ENCODE measurements at places on chromosomes 11 and 22.
A peak's percentile ranks its signal among the peaks of the same experiment; 100 is the strongest.

DNA sequence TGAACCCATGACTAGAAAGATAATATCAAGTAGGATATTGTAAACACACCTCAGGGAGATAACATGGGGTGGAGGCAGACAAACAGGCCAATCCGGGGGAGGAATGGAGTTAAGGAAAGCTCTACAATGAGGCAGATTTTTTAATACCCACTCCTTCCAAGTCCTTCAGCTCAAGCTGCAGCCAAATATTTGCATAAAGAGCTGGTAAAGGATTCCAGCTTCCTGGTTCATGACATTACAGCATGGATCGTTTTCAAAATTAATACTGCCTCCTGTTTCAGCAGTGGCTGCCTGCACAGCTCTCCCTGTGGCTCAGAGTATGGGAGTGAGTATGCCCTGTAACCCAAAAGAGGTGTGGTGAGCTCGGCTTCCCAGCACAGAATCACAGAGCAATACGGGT is 5.1 kb downstream of the POU2AF3 start:
- DNase-seq: peak; percentile 23

- DNase-seq: peak; percentile 78
These were observed 680.9 kb upstream of the ANO5 start for GRCh38 chr11:21511835-21512440.

- no peak for DNase-seq
These were observed 22.2 kb upstream of the RFPL3 start for GRCh38 chr22:32335471-32335870.

DNA sequence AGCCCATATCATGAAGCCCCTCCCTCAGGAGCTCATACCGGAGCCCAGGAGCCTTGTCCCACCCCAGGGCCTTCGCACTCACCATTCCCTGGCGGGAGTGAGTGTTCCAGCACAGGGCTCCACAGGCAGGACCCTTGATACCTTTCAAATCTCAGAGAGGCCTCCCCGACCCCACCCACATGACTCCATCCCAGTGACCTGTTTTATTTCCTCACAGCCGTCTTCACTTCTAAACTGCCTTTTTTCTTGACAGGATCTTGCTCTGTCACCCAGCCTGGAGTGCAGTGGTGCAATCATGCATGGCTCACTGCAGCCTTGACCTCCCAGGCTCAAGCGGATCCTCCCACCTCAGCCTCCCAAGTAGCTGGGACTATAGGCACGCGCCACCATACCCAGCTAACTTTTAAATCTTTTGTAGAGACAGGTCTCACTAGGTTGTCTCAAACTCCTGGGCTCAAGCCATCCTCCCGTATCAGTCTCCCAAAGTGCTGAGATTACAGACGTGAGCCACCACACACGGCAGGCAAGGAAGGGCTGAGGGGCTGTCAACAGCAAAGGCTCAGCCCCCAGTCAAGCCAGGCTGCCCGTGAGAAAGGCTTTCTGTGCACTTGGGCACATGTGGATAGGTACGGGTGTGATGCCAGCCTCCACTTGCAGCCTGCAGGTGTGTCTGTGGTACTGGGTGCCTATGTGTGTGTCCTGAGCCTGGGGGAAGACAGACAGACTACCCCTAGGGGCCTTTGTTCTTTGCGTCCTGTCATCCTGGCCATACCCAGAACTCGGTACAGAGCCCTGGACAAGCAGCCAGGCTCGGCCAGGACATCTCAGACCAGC is 9.3 kb downstream of the RPL3 start:
- peak; percentile 80 for DNase-seq

DNA sequence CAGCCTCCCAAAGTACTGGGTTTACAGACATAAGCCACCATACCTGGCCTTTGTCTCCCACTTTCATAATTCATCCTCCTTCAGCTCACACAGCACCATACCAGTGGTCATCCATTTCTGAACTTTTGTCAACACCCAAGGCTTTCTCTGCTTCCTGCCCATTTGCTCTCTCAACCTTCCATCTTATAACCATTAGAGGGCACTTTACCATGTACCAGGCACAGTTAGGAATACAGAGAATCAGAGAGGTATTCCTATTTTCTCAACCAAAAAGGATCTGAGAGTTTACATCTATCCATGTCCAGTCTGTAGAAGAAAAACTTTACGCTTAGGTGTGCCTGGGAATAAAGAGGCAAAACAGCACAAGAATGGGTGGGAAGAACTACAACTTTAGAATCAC is 397.6 kb downstream of the BUD13 start:
- no peak for DNase-seq

GRCh38 chr22:20503816-20504215 is 3.6 kb upstream of the MED15 start:
- DNase-seq: no peak

DNA sequence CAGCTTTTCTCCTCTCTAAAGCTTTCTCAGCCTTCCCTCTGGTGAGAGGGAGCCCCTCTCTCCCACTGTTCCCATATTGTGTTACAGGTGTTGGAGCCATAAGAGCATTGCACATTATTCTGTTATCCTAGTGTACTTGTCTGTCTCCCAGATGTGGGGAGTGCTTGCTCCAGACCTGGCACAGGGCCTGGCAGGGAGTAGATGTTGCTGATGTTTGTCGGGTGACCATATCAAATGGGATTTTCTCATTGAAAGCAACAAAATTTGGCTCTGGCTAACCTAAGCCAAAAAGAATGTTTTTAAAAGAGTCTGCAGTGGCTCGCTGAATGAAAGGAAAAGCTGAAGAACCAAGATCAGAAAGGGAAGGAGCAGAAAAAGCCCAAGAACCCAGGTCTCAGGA is 41.1 kb downstream of the CYB5R2 start:
- no peak for DNase-seq

GRCh38 chr11:114180301-114181055 is 115.7 kb upstream of the NNMT start:
- peak; percentile 31 for DNase-seq

- no peak for DNase-seq
These were observed 49.0 kb downstream of the SC5D start for GRCh38 chr11:121341609-121342008.

DNA sequence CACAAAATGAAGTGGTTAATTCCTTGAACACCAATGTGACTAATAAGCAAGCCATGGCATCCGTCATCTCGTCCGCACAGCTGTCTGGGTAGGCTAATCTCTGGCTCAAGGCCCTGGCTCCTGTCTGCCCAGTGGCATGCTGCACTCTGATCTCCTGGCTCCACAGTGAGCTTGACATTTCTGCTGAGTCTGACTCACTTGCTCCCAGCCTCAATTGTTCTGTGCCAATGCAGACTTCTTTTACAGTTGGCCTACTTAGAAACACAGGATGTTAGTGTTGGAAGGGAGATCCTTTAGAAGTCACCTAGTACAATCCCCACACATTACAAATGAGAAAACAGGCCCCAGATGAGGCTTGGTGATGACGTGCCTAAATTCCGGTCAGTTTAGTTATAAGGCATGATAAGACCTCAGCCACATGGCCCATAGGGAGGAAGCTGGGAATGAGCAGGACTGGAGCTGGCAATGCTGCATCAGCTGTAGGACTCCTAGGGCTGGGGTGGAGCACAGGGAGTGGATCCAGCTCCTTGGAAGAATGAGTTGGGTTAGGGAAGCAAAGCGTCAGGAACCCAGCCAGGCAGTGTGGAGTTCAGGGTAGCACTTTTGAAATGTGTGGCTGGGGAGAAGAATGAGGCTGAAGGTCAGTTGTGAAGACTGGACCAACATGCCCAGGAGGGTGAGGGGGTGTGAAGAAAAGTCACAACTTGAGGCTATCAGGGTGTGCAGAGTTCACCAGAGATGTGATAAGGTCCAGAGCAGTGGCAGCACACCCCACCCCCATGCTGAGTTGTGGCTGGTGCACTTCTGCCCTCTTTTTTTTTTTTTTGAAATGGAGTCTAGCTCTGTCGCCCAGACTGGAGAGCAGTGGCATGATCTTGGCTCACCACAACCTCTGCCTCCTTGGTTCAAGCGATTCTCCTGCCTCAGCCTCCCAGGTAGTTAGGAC is 70.2 kb upstream of the EED start:
- DNase-seq: peak; percentile 99

- peak; percentile 44 for DNase-seq
These were observed at the start of gene BIK for GRCh38 chr22:43110444-43110926. BIK (plus strand) TSS chr22:43110750; CDS start chr22:43124023, 13,273 bp downstream.

DNA sequence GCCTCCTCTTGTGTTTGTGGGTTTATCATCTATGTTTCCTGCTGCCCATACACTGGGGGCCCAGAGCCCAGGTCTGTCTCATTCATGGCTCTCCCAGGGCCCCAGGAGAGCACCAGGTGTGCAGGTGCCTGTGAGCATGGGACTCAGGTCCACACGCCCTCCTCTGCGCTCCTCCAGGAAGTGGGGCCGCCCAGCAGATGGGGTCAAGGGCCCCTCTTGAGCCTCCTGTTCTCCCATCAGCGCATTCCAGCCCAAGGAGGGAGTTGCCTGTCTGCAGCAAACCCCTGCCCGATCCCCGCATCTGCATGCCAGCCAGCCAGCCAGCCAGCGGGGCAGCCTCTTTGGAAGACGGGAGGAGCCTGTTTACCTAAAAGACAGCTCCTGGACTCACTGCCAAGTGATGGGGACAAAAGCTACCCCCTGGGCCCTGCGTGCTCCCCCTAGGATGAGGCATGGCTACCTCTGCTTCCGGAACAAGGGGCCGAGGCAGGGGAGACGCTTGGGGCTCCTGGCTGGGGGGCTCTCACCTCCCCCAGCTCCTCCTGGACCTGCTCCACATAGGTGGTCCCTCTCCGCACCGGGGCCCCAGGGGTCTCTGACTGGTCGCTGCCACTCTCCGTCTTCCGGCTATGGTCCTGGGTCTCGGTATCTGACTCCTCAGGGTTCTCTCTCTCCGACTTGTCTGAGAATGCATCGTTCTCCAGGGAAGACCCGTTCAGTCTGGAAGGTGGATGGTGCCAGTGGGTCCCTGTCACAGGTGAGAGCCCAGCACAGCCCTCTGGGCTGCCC is 49.7 kb upstream of the CARS1 start:
- no peak for DNase-seq

DNA sequence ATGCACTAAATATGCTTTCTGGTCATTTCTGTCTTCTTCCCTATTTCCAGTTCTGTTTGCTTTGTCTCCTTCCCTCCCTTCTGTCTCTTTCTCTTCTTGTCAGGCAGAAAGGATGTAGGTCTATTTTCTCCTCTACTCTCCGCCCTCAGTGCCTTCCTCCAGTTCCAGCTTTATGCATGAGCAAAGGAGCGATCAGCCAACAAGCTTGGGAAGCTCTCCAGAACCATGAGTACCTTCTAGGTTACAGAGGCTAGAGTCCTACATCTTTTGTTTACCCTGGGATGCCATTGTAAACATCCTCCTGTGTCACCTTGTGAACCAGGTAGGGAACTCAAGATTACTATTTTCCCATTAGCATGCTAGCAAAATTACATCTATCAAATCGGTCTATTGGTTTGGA is 7.9 kb upstream of the SPON1 start:
- no peak for DNase-seq

GRCh38 chr11:28092786-28093185 is 15.2 kb downstream of the KIF18A start:
- DNase-seq: no peak

DNA sequence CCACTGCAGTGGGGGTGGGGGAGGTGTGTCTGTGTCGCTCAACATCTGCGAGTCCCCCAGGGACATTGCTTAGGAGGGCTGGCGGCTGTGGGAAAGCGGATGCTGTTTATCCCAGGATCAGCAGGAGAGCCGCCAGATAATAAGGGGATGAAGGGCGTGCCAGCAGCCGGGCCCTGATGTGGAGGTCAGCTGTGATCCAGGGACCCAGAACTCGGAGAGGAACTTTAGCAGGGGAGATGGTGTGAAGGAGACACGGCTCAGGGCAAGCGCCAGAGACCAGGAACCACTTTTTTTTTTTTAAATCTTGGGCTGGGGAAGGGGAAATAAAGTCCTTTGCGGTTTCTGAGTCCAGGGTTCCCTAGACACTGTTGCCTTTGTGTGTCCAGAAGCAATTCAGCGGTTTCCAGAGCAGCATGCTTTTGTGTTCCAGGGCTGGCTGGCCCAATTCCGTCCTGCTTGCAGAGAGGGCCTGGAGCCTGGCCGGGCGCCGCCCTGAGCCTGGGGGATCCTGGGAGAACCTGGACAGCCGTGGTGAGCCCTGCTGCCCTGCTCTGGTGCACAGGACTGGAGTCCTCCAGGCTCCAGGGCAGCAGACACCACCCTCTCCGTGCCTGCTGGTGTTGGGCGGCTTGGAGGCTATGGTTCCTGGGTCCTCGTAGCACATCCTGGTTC is at the start of gene GRAMD4:
Gene GRAMD4, plus strand, starts transcription at position 557 of the 672 bp plus-strand sequence. CDS start 6,414 bp downstream, outside the sequence.
- peak; percentile 11 for DNase-seq

- DNase-seq: no peak
These were observed 3.4 kb upstream of the FAM83F start for GRCh38 chr22:39991159-39991860.

- peak; percentile 44 for DNase-seq
These were observed 30.3 kb downstream of the BLID start for GRCh38 chr11:122085712-122086111.

GRCh38 chr22:37843741-37844089 is 419 bp downstream of the ANKRD54 start:
- peak; percentile 74 for DNase-seq

DNA sequence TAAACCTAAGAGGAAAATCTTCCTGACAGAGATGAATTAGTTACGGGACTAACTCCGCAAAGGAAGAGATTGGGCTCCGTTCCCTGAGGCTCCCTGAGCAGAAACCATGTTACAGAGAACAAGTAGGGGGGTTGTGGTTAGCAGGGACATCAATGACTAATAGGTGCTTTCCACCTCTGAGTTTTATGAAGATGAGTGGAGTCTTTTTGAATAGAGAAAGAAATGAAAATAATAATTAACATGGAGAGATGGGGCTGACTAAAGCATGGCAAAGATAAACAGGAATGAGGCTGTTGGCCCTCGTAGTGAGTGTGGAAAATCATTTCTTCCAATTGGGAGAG is 47.5 kb upstream of the PICALM start:
- DNase-seq: peak; percentile 90

- peak; percentile 4 for DNase-seq
These were observed 36.2 kb downstream of the THOC5 start for GRCh38 chr22:29517215-29517908.

DNA sequence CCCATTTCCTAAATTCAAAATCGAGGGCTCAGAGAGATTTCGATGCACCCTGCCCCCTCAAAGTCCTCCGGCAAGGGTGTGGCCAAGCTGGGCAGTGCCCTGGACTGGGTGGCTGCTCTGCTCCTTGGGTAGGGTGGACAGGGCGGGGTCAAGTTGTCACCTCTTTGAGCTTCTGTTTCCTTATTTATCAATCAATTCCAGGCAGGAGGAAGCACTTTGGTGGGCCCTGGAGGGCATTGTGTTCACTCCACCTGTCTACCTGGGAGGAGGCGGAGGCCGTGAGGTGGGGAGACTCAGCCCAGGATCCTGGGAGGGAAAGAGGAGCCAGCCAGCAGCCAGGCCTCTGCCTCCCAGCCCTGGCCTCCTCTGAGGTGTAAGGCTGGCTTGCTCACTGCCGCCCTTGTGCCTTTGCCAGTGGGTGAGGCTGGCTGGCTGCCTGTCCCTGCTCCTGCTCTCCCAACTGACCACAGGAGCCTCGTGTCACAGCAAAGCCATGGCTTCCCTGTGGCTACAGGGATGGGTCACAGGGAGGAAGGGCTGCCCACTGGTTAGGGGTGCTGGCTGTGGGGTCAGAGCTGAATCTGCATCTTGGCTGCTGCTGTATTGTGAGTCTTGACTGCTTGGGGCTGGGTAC is 25.5 kb upstream of the SHISAL1 start:
- DNase-seq: peak; percentile 45

Measured in GM23248 (cell line).